NCI-H510A treated with DMSO at 0.1 percent for 48 hours (cell line): ENCODE measurements at places on chromosomes 12 and 14.
A peak's percentile ranks its signal among the peaks of the same experiment; 100 is the strongest.

GRCh38 chr12:52690351-52691075 is 10.3 kb upstream of the KRT1 start:
- DNase-seq = no peak

DNA sequence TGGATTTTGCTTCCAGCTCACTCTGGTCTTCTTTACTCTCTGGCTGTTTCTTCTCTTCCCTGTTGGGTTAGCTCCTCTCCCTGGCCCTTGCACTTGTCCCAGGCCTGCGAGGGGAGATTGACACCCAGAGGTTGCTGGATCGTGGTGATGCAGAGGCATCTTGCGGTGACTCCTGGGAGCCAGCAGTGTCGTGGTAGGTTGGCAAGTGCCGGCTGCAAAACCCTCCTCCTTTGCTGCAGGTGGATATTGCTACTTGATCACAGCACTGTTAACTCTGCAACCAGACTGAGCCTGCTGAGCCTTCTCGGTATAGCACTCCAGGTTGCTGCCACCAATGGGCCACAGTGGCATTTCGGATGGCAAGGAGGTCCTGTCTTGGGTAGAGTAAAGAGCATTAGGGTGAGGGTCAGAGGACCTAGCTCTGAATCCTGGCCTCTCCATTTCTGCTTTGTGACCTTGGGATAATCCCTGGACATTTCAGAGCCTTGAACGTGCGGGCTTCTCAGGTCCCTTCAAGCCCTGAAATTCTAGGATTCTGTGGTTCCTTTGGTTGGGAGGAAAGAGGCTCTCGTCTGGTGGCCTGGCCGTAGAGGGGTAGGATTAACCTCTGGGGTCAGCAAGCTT is 87.4 kb downstream of the TSPAN9 start:
- DNase-seq = peak; percentile 60

GRCh38 chr14:78805570-78805969 is 635.4 kb downstream of the NRXN3 start:
- no peak for DNase-seq

DNA sequence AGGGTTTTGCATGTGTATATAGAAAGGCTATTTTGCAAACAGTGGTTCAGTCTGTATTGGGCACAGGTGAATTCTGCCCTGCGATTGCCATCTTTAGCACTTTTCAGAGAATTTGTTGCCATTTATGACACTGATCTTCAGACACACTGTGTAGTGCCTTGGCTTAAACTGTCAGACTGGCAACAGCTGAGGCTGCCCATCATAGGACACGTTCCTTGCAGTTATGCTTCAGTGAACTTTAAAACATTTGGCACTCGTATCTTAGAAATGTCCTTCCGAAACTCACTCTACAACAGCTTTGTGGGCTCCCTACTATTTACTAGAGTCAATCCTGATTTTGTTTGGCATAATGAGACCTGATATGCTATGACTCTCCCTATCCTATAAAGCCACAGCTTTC is 29.1 kb downstream of the AP5M1 start:
- no peak for DNase-seq

DNA sequence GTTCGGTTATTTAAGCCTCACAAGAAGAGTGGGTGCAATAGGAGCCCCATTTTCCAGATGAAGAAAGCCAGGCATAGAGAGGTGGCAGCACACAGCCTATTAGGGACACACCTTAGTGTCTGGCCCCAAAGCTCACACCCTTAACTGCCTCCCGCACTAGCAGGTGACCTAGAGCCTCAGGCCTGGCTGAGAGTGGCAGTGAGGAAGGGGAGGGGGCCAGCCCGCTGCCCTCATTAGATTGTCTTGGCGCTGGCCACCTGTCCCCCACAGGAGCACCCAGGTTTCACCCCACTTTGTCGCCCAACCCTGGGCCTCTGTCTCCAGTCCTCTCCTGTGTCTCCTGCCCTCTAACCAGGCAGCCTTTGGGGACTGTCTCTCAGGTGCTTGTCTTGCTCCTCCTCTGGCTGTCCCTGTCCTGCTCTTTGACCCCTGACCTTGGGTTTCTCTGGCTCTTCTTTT is 18.5 kb upstream of the PGF start:
- DNase-seq = no peak

- no peak for DNase-seq
These were observed 48.5 kb downstream of the ATP23 start for GRCh38 chr12:57989838-57990237.

GRCh38 chr12:94561943-94562411 is 88.4 kb downstream of the TMCC3 start:
- DNase-seq = no peak

DNA sequence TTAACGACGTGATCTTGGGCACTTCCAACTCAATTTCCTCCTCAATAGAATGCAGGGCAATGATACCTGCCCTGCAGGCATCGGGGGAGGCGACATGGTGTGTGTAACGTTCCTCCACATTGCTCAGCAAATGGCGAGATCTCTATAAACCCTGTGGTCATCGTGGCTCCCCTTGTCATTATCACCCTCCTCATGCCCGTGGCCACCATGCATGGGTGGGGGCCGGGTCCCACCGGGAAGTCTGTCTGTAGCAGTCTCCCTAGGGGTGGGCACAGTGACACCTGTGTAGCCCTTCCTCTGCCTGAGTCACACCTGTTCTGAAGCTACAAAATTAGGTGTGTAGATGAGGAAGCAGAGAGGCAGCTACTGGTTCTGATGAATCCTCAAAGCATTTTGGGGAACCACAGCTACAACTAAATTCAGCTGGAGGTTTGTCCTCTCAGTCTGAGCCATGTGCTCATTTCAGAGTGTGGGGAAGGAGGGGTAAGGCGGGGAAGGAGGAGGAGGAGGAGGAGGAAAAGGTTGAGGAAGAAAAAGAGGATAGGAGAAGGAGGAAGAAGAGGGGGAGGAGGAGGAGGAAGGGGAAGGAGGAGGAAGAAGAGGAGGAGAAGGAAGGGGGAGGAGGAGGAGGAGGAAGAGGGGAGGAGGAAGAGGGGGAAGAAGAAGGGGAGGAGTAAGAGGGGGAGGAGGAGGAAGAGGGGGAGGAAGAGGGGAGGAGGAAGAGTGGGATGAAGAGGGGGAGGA is 11.0 kb upstream of the CACNA2D4 start:
- no peak for DNase-seq

DNA sequence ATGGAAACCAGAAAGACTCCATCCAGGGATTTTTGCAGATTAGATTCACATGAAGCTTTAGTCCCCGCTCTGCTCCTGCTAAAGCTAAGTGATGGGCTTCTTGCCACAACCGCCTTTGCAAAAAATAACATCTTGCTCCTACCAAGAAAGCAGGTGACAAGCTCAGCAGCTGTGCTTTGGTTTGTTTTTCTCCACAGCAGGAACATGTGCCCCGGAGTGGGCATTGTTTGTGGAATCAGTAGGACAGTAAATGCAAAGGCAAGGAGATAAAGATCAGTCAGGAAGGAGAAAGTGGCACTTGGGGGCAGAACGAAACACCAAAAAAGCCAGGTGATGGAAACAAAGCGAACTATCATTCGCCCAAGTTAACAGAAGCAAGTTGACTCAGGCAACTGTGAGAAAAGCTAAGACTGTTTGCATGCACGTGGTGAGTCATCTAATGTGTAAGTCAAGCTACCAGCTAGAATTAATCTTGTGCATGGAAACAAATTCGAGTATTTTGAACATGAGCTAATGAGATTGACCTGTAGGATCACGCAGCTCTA is 165.5 kb upstream of the PLXNC1 start:
- peak; percentile 20 for DNase-seq

DNA sequence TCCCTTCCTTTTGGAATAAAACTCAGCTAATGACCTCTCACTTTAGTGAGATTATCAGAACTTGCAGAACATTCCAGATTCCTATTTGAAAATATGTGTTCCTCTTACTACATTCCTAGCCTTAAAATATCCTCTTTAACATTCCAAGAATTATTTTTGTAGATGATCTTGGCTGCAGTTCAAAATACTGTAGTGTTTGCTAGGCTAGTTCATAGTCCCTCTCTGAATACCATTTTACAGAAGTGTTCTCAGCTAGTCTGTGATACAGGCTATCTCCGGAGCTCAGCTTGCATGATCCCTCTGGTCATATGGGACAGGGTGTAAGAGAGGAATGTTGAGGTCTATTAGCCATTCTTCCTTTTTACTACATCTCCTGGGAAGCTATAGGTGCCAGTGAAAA is 17.6 kb upstream of the GPR33 start:
- DNase-seq = no peak

GRCh38 chr12:88566430-88566829 is 13.8 kb downstream of the KITLG start:
- no peak for DNase-seq

- no peak for DNase-seq
These were observed 24.5 kb upstream of the KIF21A start for GRCh38 chr12:39467432-39467870.

- DNase-seq = no peak
These were observed 57.8 kb downstream of the KDM5A start for GRCh38 chr12:331287-331686.

GRCh38 chr14:65251213-65251612 is 148.9 kb upstream of the MAX start:
- DNase-seq = no peak

- DNase-seq = no peak
These were observed 55.7 kb downstream of the NINJ2 start for GRCh38 chr12:607541-608001.

DNA sequence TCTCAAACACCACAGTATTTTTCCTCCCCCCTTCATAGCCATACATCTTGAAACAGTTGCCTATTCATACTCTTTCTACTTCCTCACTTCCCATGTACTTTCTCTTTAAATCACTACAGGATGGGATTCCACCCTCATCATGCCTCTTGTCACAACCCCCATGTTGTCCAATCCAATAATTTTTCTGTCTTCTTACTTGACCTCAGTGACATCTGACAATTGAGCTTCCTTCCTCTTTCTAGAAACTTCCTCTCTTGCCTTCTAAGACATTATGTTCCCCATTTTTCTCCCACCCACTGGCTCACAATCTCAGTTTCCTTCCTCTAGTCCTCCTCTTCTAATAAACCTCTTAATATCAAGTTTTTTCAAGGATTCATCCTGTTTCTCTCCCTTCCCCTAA is 5.3 kb downstream of the C2CD5 start:
- no peak for DNase-seq

DNA sequence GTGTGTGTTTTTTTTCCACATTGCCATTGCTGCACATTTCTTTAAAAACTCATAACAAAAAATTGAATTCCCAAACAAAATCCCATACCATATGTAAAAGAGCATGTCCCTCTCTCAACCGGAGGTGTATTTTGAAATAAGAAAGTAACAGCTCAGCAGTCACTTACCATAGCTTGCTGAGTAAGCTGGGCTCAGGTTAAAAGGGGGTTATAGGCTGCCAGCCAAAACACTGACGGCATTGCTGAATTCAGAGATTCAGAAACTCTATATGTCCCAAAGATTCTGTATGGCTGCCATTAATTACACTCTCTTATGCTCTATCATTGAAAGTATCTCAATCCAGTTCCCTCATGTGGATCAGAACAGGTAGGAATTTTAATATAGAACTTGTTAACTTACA is 276.0 kb downstream of the FOXG1 start:
- DNase-seq = no peak

DNA sequence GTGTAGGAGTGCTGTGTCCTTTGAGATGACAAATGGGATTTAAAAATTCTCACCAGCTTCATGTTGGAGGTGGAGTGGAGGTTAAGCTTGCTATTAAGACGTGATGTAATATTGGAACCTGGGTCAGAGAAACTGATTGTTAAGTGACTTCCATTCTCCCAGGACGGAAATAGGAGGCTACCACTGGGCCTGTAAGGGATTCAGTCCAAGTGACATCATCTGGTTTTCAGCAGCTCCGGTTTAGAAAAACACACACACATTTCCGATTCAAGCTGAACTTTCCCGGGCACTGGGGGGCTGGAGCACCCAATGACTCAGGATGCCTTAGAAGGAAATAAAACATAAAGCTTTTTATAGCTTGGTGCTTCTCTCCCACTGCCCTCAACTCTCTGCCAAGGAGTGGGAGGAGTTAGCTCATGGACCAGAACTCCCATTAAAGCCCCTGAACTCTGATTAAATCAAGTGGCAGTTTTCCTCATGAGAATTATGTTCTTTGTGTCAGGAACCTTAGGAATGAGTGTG is 12.4 kb downstream of the CALM1 start:
- no peak for DNase-seq

DNA sequence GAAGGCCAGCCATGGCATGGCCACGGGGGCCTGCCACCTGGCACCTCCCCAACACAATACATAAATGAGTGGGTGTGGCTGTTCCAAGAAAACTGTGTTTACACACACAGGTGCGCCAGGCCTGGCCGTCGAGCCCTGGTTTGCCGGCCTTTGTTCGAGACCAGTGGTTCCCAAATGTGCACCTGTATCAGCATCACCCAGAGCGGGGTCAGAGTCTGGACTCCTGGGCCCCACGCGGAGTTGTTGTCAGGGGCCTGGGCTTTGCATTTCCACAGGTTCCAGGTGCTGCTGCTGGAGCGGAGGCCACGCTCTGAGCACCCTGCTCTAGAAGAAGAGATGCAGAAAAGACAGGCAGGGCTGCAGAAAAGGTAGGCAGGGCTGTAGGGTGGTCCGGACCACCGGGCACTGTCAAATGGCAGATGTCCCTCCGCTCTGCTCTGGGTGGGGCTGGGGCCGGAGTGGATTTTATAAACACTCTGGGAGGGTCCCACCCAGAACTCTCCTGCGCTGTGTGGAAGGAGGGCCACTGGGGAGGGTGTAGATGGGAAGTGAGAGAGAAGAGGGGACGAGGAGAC is 4.2 kb upstream of the ASPG start:
- no peak for DNase-seq
